ENCODE measurements at places on chromosomes 13 and 19.

DNA sequence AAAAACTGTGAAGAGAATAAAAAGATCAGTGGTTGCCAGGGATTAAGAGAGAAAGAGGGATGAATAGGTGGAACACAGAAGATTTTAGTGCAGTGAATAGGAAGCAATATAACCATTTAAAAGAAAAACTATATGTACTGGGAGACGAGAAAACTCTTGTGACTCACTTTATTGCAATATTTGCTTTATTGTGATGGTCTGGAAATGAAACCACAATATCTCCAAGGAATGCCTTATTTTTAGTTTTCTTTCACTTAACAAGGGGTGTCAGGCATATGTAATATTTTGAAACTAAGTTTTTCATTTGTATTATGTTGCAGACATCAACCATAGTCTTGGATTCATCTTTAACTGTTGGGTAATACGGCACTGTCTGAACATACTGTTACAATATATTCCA is 1308.2 kb downstream of the PCDH9 start:
- DNase-seq: no peak

DNA sequence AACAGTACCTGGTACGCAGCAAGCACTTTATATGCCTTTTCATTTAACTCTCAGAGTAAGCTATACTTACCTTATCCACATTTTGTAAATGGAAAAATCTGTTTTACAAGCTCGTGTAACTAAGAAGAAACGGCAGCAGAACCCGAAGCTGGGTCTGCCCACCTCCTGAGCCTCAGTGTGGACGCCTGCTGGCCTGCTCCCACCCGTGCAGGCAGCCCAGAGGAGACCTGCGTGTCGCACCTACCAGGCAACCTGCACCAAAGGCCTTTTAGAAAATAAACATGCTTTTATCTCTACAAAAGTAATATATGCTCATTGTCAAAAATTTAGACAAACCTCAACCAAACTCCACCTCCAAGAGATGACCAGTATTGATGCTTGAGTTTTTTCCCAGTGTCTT is 62.7 kb downstream of the CRYL1 start:
- DNase-seq: no peak

GRCh38 chr13:94192431-94192975 is 287.0 kb downstream of the DCT start:
- no peak for DNase-seq

DNA sequence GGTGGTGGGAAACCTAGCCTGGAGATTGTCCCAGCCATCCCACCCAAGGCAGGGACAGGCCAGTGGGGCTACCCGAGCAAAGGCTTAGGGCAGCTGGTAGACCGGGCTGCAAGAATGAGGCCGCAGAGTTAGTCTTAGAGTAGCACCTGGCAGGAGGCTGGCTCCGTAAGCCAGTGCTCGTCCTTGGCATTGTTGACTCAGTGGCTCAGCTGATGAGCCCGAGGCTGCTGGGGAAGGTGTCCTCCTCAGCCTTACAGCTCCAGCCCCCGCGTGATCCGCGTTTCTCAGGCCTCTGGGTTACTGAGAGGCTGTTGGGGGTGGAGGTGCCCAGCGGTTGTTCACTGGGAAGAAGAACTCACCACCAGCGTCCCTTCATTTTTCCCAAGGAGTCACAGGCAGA is 24.7 kb downstream of the PPP1R37 start:
- DNase-seq: no peak

DNA sequence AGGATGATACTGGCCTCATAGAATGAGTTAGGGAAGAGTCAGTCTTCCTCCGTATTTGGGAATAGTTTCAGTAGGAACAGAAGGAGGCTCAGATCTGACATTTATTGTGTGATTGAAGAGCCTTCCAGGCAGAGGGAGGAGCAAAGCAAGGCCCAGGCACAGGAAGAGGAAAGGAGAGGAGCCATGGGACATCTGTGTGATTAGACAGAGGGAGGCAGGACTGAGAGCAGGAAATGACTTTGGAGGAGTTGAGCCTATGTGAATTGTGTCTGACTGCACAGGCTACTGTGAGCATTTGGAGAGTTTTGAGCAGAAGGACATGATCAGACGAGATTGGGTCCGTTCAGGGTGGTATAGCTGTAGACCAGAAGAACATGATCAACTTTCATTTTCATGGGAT is 8.5 kb downstream of the SIGLEC7 start:
- no peak for DNase-seq

- DNase-seq: no peak
Observed at GRCh38 chr13:43918636-43919035, 38.9 kb downstream of the LACC1 start.

DNA sequence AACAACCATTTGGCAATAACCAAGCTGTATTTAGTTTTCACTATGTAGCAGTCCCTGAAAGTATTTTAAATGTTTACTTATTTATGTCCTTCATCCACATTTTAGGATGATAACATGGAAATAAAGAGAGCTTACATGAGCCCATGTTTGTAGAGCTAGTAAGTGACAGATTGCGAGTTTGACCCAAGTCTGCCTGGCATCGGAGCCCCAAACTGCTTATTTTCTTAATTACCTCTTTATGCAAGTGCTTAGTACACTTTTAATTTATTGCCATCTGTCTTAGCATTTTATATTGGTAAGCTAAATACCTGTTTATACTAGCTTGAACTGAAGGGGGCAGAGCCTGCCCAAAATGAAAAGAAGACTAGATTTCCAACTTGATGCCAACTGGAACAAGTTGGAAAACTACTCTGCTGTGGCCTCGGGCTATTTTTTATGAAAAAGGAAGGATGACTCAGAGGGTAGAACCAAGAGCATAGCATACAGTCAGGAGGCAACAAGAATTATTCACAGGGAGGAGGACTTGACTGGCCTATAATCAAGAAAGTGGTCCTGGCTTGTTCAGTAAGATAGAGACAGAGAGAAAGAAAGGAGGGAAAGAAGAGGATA is 150.2 kb downstream of the NDFIP2 start:
- DNase-seq: no peak

GRCh38 chr19:13206587-13206986 is 56.4 kb downstream of the IER2 start:
- no peak for DNase-seq
